ENCODE measurements at places on chromosomes 1 and 21.

DNA sequence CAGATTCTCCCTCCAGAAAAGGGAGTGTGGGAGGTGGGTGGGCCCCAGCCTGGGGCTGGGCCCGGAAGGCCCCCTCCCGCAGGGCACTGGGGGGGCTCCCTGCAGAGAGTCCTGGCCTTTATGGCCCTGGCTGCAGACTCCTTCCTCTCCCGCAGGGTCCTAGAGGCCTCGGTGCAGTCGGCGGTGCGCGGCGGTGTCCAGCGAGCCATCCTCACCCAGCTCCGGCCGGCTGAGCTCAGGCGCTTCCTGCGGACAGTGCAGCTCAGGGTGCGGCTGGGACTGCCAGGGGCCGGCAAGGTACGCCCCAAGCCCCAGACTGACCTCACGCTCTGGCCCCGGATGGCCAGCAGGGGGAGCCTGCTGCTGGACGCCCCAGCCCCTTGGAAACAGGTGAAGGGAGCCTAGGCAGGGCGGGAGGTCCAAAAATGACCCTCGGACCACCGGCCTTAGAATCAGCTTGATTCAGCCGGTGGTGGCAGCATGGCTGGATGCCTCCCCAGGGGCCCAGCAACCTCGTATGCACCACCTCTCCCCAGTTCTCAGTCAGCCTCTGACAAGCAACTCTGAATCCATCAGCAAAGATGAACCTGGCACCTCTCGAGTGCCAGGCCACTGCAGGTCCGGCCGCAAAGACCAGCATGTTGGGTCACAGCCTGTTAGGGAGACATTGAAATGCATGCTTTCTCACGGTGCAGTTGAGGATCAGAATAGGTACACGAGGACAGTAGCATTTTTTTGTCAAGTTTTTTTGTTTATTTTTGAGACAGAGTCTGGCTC lies 20.6 kb downstream of the MTHFR start:
- ATAC-seq: peak; percentile 87

DNA sequence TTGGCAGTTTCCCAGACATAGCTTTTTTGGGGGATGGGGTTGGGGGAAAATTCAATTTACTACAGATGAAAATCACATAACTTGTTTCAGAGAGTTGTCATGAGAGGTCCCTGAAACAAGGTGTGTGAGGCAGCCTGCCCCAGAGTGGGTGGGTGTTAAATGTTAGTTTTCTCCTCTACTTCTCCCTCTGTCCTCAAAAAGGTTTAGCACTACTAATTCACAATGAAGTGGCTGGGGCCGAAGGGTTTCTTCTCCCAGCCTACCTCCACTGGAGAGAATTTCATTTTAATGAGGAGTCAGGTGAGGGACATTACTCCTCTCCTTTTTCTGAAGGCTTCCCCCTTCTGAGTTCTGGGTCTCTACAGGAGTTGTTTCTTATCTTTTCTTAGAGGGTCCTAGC lies 103.3 kb downstream of the C1orf94 start:
- no peak for ATAC-seq

DNA sequence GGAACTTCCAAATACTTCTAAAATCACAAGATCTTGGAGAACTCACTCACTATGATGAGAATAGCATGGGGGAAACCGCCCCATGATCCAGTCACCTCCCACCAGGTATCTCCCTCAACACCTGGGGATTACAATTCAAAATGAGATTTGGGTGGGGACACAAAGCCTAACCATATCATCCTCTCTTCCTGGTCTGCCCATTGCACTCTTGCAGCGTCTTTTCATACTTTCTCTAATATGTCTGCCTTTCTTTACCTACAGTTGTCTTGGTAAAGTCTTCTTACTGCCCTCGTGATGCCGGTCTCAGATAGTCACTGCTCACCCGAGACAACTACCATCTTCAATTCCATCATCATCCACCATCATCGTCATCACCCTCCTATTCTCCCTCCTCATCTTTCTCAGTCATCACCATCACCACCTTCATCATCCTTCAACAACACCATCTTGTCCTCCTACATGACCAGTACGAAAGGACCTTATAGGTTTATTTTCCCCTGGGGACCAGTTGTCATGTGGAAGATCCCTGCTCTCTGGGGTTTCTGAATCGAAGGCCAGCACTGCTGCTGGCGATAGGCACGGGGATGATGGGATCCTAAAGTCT lies 58.5 kb upstream of the CASZ1 start:
- no peak for ATAC-seq

GRCh38 chr1:107590900-107591622 lies 373.9 kb downstream of the VAV3 start:
- no peak for ATAC-seq

- ATAC-seq: peak; percentile 85
Observed at GRCh38 chr1:231357831-231358354, 19.8 kb downstream of the SPRTN start.

DNA sequence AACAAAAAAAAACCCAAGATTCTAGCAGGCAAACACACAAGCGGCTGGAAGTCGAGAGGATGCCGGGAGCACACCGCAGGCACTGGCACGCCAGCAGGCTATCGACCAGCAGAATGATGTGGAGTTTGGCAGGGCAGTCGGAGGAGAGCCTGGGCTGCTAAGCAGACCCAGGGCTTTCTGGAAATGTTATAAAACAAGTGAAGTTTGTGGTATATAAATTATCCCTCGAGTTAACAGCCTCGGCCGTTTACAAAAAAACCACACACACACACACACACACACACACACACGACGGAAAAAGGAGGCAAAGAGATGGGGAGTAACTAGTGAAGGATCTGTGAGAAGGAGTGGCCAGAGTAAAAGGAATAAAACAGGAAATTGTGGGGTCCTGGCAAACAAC lies 87.2 kb upstream of the IVNS1ABP start:
- ATAC-seq: no peak

- ATAC-seq: peak; percentile 16
Observed at GRCh38 chr1:114152508-114153260, 985 bp downstream of the SYT6 start.

- peak; percentile 60 for ATAC-seq
Observed at GRCh38 chr1:26321315-26322041, 3.7 kb downstream of the CD52 start.

GRCh38 chr1:217052626-217053025 lies 329.4 kb upstream of the ESRRG start:
- ATAC-seq: no peak

DNA sequence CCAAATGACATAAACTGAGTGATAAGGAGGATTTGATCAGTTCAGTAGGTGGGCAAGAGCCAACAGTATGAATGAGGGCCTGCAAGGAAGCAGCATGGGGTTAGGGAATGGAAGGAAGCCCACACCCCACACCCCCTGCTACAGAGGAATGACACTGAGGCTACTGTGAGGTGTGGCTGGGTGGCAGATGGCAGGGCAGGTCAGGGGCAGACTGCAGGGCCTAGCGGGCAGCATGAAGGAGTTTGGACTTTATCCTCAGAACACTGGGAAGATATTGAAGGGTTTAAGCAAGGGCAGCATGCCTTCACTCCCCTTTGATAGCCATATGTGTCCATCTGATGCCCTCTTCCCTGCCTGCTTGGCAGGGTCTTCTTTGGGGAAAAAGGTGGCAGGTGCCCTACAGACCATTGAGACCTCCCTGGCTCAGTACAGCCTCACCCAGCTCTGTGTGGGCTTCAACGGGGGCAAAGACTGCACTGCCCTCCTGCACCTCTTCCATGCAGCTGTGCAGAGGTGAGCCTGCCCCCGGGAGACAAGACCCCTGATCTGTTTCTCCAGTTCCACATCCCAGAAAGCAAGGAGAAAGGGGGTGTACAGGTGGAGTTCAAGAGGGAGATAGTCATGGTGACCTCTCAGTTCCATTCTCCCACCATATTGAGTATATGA lies 4.1 kb upstream of the LENEP start:
- ATAC-seq: no peak

- no peak for ATAC-seq
Observed at GRCh38 chr1:6095511-6096242, 50.0 kb downstream of the KCNAB2 start.

DNA sequence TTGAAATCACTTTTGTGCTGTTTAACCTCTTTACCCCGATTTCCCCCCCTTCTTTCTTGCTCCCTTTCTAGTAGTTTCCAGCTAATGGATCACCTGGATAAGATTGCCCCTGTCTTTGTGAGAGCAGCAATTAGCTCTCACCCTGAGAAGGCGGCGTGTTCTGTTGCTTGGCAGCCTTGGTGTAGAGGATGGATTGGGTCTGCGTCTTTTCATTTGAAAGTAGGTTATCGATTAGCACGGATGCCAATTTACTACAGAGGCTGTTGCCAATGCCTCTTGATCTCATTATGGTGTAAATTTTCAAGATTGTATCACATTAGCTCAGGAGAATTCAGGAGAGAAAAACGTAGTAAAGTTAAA lies 26.4 kb downstream of the KIF26B start:
- ATAC-seq: no peak

- no peak for ATAC-seq
Observed at GRCh38 chr1:17319561-17320350, 11.8 kb downstream of the PADI4 start.

DNA sequence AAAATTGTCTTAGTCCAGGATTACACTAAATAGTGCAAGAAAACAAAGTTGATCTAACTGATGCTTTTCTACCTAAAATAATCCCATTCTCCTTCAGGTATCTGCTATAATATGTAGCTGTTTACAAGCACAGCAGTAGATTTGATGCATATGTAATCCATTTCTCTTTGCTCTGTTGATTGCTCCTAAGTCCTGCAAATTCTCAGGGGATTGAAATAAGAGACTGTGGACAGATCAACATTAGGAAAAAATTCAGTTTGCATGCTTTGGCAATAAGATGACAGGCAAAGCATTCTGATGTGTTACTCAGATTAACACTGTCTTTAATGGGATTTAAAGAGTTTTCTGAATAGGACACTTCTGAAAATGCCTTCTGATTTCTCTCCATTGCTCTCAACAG lies 34.7 kb downstream of the RNF11 start:
- no peak for ATAC-seq

DNA sequence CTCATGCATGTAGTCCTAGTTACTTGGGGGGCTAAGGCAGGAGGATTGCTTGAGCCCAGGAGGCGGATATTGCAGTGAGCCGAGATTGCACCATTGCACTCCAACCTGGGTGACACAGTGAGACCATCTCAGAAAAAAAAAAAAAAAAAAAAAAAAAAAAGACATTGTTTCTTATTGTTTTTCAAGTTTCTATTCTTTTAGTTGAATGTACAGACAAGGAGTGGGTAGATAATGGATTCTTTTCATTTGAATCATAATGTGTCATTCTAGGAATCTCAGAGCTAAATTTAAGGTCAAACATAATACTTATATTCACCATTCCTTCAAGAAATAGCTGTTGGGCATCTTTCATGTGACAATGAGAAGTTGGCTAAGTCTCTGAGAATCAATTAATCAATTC lies 157.0 kb upstream of the C21orf91 start:
- ATAC-seq: no peak

DNA sequence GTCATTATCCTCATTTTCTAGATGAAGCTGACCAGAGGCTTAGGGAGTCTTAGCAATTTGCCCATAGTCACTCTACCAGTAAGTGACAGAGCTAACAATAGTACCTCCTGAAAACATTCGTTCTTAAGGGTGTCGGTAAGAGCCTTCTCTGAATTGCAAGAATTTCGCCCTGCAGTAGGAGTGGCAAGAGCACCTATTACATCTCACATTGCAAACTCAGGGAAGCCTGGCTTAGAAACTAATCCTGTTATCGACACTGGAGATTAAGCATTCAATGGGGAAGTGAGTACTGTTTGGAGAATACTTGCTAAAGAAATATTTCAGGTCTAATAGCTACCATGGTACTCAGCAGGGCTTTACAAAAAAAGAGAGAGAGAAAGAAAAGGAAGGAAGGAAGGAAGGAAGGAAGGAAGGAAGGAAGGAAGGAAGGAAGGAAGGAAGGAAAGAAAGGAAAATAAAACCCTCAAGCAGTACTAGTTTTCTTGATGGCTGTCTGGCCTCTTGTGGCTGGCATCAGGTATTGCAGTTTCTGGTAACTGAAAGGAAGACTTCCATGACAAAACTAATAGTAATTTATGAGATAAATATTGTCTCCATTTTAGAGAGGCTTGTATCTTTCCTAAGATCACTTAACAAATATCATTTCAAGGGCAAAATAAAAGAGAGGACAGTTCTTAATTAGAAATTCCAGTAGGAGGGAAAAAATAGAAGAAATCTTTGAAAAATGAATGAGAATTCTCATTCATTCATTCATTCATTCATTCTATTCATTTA lies 10.4 kb downstream of the C1orf226 start:
- ATAC-seq: no peak

DNA sequence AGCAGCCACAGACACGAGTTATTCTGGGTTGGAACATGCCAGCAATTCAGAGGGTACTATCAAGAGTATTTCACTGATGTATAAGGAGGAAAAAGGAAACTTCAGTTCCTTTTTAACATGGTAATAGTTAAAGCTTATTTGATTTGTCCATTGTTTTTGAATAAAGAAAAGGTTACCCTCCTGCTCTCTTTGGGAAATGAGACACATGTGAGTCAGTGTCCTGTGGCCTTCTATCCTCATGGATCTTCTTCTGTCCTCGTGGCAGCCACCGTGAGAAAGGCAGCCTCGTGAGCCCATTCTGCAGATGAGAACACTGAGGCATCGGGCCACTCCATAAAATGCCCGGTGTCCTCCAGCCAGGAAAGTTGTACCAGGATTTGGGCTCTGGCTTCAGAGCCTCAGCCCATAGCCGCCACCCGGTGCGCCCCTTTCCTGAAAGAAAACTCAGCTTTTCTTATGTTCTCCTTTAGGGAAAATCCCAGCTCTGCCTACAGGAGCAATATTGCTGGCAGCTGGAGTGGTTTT lies 24.8 kb downstream of the KCNAB2 start:
- no peak for ATAC-seq

DNA sequence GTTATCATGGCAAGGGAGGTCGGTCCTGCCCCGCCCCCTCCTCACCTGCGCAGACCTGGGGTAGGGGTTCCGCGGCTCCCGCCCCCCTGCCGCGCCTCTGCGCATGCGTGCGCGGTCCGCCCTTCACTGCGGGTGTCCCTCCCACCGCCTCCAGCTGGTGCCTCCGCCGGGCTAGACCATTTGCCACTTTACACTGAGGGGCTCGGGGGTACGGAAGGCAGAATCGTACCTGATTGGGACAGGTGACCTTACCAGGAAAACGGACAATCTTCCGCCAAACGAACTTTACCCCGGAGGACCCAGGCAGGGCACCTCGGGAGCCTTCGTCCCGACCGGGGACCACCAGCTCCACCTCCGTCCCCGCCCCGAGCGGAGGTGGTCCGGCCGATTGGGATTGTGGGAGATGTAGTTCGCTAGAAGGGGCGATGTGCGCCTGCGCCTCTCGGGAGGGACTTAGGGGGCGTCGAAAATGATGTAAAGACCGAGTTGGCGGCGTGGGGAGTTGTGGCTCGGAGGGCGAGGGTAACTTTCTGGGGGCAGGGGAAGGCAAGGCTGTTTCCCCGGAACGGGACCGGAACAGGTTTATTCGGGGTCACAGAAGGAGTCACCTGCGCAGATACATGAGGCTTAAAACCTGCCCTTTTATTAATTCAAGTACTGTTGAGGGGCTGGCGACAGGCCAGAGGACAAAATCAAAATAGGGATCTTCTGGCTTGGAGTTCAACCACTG lies at the start of gene DNAJC28:
Gene DNAJC28 (minus strand): TSS at position 344 of the 730 bp plus-strand sequence. CDS start 2,323 bp downstream, outside the sequence.
- ATAC-seq: peak; percentile 99

GRCh38 chr1:184164536-184164935 lies 113.0 kb downstream of the TSEN15 start:
- ATAC-seq: no peak

- ATAC-seq: no peak
Observed at GRCh38 chr21:27813750-27814149, 846.9 kb upstream of the ADAMTS5 start.

All from activated T-helper 17 cell treated with anti-CD3 and anti-CD28 coated beads, Interleukin-2, amount 50 U/mL, for 72 hours (primary cell).